Neural crest cell (in vitro differentiated cells): ENCODE measurements at places on chromosomes 12 and 14. TPM values are rescaled to one million over a fixed set of nuclear protein-coding genes. Genes with fewer than 3 reads are reported as not detected.
A peak's percentile ranks its signal among the peaks of the same experiment; 100 is the strongest.

- H3K4me1 ChIP-seq, result no peaks in the 10 kb centered on the region
- H3K27ac ChIP-seq, result no peak overlapping the region
- H3K4me3 ChIP-seq, result no peak overlapping the region
- H3K27me3 ChIP-seq, result peaks cover 9% of the 10 kb centered on the region
- H3K36me3 ChIP-seq, result peaks cover 6% of the 10 kb centered on the region
Observed at GRCh38 chr14:77170045-77170444, 11.6 kb upstream of the TMEM63C start.

DNA sequence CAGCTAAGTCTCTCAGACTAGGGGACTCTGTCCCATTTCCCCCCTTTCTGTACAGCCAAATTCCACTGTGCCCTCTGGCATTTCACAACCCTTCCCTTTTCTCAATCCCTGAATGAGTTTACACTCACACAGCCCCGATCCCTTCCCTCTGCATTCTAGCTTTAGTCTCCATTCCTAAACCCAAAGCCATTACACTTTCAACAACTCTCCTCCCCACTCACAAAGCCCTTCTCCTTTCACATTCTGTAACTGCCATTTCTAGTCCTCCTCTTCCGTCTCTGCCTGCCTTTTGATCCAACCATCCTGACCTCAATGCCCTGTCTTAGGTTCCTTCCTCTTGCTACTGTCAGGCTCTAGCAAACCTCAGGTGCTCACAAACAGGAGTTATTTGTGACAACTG is 3.6 kb downstream of the ZFHX2 start:
- no peaks in the 10 kb centered on the region for H3K27me3 ChIP-seq
- DNase-seq, result no peak

DNA sequence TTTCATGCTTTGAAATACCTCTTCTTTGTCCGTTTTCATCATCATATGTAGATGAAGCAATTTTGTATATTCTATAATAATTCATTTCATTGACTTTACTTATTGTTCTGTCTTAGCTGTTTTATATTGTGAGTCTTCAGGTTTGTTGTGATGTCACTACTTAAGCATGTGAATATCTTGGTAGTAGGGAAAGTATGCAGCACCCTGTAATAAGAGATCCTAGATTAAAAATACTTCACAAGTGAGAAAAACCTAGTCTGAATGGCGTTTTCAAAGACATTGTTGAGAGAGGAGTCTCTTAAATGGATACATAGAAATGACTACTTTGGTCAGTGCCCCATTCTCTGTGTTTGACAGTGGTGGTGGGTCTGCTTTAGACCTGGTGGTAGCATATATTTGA is 61.4 kb downstream of the SLC16A7 start:
- H3K27ac ChIP-seq, result no peak overlapping the region
- DNase-seq, result no peak
- no peak overlapping the region for H3K4me3 ChIP-seq
- no peaks in the 10 kb centered on the region for H3K4me1 ChIP-seq

GRCh38 chr12:6605421-6606330 is 1.5 kb downstream of the CHD4 start:
- H3K4me3 ChIP-seq, result peak overlapping the region; percentile 95
- no peak for DNase-seq
- H3K27ac ChIP-seq, result peak overlapping the region; percentile 85
- H3K27me3 ChIP-seq, result no peaks in the 10 kb centered on the region

DNA sequence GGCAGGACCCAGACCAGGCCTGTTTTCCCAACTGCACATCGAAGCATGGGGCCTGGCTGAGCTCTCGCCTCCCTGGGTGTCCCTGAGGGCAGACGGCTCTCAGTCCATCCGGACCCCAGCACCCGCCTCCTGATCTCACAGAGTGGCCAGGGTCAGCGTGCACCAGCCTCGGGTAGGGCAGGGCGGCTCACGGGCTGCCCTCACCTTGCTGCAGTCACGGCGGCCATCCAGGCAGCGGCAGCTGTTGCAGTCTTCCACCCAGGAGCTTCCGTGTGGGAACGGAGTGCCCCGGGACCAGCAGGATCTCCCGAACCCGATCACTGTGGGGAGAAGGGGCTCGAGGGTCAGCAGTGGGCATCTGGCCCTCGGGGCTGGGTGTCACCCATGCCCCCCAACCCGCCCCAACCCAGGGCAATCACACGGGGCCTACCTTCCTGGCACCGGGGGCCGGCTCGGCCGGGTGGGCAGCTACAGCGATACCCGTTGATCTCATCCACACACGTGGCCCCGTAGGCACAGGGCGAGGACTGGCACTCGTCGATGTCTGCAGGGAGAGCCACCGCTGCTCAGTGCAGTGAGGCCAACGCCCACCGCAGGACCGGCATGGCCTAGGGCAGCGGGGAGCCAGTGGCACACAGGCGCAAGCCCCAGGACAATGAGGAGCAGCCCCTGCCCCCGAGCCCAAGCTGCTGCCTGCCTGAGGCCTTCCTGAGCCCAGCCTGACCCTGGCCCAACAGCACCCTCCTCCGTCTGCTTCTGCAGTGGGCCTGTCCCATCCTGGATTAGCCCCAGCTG is 22.2 kb downstream of the JAG2 start:
- H3K4me1 ChIP-seq, result no peaks in the 10 kb centered on the region
- no peak overlapping the region for H3K27ac ChIP-seq
- no peak for DNase-seq

- H3K36me3 ChIP-seq, result no peaks in the 10 kb centered on the region
- peaks cover 26% of the 10 kb centered on the region for H3K4me1 ChIP-seq
- no peak overlapping the region for H3K4me3 ChIP-seq
- no peaks in the 10 kb centered on the region for H3K27me3 ChIP-seq
- DNase-seq, result no peak
- peak overlapping the region; percentile 22 for H3K27ac ChIP-seq
Observed at GRCh38 chr14:66069036-66069435, 417.1 kb upstream of the CCDC196 start.

SDS gene
- not detected in 2 replicates for total RNA-seq

- peaks cover 23% of the 10 kb centered on the region for H3K4me1 ChIP-seq
- no peak for DNase-seq
- no peak overlapping the region for H3K4me3 ChIP-seq
Observed at GRCh38 chr14:61492474-61492873, 171.1 kb downstream of the PRKCH start.
